ENCODE measurements at places on chromosomes 5 and 9. TPM values are rescaled to one million over a fixed set of nuclear protein-coding genes. Genes with fewer than 3 reads are reported as not detected.

DNA sequence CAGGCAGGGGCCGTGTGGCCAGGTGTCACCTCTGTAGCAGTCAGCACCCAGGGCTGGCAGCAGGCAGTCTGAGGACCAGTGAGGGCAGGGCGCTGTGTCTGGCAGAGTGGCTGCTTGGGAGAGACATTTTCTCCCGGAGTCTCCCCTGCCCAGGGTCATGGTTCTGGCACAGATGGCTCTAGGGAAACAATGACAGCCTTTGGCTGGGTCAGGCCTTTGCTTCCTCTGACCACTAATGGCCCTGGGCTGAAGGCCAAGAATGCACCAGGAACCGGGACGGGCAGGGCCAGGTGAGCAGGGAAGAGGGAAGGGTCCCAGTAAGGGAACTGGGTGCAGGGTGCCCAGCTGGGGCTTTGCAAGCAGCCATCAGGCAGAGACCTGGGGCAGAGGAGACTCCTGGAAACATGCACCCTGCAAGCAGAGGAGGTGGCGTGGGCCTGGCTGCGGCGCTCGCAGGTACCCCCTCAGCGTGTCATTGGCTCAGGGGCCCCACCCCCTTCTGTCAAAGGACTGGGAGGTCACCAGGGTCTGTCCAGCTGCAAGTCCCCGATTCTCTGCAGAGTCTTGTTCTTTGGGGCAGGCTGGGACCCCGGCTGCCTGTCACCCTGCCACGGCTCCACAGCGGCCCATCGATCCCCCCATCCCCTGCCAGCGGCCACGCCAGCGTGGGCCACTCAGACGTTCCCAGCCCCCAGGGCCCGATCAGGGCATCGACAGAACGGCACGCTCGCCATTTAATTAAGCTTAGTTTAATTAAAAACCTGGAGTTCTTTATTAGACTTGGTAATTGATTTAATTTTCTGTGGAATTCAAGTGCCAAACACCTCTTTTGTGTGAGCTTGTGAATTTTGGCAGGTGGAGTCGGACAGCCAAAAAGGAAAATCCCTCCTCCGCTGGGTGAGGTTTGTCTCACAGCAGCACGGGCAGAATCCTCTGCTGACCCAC, 18.9 kb upstream of the TMEM250 start:
- no peak for DNase-seq

- DNase-seq = no peak
Measured at GRCh38 chr5:43679214-43679613, 76.2 kb downstream of the NNT start.

- DNase-seq = no peak
Measured at GRCh38 chr5:176550275-176550831, 1.2 kb downstream of the CDHR2 start.

DNA sequence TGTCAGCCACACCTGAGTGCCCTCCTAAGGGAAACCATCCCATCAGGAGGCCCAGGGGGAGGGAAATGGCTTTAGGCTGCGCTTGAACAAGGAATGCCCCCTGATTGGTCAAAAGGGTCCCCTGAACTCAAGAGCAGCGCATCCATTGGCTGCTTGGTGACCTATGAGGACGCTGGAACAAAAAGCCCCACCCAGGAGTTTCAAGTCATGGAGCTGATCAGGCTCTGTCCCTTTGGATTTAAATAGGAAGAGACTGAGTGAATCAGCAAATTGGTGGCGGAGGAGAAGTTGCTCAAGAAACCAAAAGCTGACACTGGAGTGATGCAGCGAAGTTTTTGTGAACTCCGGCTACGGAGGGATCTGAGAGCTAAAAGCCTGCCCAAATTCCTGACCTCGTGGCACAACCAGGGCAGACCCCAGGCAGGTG, 66.7 kb downstream of the SMIM23 start:
- DNase-seq = no peak

DNA sequence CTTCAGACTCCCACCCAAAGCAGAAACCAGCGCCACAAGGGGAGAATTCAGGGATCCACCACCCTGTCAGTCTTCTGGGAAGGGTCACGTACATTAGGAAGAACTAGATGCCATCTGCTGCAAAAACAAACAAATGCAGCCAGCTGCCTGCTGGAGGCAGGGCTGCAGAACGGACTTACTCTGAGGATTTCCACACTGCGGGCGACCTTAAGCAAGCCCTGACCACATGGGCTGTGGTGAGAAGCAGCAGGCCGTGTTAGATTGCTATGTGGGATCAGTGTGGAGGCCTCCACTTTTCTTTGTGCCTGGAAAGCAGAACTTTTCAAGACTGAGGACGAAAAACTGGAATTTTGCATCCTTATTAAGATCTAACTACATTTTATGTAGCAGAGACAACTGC, 13.4 kb upstream of the LTC4S start:
- no peak for DNase-seq

- DNase-seq = no peak
Measured at GRCh38 chr9:8251566-8251965, 452.0 kb upstream of the DMAC1 start.

DNA sequence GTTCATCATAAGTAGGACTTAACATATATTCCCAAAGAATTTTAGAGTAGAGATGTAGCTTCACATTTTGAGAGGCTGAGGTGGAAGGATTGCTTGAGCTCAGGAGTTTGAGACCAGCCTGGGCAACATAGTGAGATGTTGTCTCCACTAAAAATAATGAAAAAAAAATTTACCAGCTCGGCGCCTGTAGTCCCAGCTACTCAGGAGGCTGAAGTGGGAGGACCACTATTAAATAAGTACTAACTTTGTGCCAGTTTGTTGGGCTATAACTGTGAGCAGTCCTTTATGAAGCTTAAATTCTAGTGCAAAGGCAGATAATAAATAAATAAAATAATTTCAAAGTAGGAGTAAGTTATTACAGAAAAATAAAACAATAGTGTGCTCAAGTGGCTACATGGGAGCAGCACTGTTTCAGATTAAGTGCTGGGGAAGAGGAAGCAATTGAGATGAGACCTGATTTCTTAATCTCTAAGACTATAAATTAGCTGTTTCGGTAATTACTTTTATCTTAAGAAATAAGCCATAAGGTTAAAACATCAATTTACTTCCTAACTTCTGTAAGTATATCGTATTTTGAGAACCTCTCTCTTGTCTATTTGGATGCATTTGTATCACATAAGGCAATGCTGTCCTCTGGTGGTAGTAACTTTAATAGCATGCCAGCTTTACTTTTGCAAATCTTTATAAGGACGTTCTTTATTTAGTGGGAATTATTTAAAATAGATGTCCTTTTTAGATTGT, 98.9 kb downstream of the CSNK1G3 start:
- peak; percentile 46 for DNase-seq

- DNase-seq = no peak
Measured at GRCh38 chr5:135568923-135569360, 9.8 kb downstream of the CXCL14 start.

DNA sequence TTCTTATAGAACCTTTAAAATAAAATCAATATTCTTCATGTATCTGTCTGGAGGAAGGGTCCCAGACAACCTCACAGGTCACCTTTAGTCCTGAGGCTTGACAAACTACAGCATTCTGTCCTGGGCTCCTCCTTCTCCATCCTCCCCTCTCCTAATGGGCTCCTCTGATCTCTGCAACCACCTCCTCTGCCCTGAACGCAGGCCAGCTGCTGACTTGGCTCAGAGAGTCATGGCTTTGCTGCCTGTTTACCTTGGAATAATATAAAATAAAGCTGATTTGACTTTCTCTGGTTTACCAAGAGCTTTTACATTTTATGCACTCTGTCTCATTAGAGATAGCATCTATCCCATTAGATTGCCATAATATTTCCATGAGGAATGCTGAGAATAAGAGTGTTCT, 159.4 kb downstream of the SEMA6A start:
- no peak for DNase-seq

DNA sequence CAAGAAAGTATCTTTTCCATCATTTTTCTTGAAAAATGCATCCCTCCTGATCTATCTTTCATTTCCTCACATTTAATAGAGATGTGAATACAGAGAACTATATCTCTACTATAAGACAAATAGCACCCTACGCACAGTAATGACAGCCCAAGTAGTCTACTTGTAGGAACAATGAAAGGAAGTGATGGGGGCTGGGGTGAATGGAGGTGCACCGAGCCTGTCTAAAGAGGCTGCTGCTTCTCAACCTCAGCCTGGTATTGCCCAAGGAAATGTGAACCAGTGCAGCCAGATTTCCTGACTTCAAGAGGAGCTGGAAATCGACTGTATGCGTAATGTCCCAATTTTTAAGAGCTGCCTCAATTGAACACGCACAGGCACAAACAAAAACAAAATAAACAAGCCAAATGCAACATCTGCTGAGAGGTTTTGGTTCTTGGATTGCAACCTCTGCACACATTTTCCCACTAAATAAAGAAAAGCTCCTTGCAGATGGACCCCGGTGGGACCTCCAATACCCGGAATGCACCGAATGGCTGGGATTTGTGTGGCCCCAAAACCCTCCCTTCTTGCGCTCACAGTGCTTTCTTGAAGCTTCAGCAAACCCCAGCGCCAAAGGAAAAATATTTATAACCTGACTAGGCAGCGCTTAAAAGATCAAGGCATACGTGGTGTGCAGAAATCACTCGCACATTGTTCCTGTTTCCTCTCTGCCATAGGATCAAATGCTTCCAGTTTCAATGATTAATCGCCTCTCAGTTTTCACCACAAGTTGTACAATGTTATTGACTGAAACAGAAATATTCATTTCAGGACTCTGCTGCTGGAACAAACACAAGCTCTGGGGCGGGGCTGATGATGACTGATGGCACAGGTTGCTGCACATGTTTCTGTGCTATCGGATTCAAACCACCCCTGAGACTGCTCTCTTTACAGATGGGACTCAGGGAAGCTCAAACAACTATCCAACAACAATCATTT, 68.3 kb downstream of the KCNIP1 start:
- DNase-seq = peak; percentile 38

DNA sequence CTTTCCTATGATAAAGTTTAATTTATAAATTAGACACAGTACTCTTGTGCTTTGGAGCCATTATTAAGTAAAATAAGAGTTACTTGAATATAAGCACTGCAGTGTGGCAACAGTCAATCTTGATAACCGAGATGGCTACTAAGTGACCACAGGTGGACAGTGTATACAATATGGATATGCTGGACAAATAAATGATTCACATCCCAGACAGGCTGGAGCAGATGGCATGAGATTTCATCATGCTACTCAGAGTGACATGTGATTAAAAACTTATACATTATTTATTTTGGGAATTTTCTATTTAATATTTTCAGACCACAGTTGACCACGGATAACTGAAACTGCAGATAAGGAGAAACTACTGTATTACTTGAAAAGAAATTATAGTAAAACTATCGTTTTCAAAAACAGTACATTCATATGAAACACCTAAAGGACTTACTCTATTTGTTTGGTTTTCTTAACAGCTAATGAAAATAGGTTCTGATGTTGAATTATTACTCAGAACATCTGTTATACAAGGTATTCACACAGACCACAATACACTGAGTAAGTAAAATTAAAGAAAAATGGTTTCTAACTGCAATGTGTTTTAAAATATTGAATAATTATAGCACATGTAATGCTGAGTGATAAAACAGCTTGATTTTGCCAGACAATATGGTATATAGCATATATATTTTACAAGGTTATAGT, 16.0 kb downstream of the LYRM7 start:
- no peak for DNase-seq

DNA sequence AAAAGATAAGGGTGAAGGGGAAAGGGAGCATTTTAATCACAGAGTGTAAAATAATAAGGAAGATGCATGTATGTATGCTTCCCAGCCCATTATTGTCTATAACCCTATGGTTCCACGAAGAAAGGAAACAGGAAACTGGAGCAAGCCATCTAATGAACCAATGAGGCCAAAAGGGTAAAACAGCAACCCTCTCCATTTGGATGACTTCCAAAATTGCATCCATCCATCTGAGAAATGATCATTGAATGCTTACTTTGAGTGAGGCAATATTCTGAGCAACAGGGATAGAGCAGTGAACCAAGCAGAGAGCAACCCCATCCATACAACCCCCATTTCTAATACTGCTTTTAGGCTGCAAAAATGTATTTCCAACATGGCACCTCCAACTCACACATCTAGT, 46.9 kb downstream of the ARL15 start:
- DNase-seq = no peak

DNA sequence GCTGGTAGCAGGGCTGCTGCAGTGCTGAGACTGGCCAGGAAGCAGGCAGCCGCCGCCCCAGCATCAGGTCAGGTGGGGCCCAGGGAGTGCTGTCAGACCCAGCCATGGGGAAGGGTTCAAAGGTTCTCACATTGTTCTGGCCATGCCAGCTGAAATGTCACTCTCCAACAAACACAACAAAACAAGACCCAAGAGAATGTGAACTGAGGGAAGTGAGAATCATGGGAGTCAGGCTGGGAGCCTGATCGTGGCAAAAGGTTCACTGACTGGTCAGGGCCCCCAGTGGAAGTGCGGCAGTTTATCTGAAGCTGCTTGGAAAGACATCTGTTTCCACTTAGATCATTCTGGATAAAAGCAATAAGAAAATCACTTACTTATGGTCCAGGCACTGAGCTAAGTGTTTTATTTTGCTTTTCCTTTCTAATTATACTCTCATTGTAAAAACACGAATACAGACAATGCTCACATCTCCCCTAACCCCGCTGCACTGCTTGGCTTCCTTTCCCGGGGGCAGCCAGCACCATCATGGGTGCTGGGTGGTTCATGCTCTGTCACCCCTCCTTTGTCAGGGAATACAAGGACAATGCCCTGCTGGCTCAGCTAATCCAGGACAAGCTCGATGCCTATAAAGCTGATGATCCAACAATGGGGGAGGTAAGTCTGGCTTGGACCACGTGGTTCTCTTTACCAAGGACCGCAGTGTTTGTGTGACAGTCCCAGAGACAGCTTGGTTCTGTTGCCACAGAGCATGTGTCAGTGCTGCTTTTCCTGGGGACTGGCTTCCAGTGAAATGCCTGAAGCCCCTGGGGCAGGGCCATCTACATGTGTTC, 41.9 kb upstream of the CFAP157 start:
- no peak for DNase-seq

DNA sequence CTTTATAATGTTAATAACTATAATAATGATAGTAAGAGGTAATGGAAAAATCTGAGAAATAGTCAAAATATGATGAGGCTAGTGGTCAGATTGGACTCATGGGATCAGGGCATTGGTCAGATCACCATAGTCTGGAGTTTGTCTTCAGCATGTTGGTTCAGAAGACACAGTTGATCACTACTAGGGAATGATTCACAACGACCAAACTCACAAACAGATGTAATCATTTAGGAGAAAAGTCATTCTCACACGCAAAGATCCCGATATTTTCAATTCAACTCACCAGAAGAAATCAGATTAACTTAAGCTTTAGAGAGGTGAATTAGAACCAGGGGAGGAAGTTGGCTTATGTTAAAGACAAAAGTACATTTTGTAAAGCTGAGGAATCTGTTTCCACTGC, 131.8 kb downstream of the LURAP1L start:
- no peak for DNase-seq

DNA sequence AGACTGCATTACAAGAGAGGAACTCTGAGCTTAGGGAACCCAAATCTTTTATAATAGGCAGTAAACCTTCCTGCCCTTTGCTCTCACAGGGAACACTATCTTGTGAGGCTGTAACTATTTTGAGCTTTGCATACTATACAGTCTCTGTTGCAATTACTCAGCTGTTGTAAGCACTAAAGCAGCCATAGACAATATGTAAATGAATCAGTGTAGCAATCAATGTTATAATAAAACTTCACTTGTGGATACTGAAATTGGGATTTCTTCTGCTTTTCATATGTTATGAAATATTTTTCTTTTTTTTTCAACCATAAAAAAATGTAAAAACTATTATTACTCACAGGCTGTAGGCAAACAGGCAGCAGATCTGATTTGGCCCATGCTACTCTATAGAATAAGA, 16.7 kb upstream of the UBQLN1 start:
- DNase-seq = no peak

The C1QTNF2 gene
- 0.64 TPM for total RNA-seq

The KIF12 gene
- 0.34 TPM for total RNA-seq

The ERMP1 gene
- total RNA-seq = 11.8 TPM

The C9 gene
- 0.07 TPM for total RNA-seq

The SH3RF2 gene
- 8.6 TPM for total RNA-seq

The SLC34A1 gene
- total RNA-seq = not detected

All from astrocyte (in vitro differentiated cells and primary cell).